ENCODE measurements at places on chromosomes 7 and 10. TPM values are rescaled to one million over a fixed set of nuclear protein-coding genes. Genes with fewer than 3 reads are reported as not detected.

Gene AGR3
- total RNA-seq, result 2.2 TPM

Gene MEPCE
- total RNA-seq, result 54.4 TPM

Gene STEAP1
- 3.4 TPM for total RNA-seq

Gene DYNC1I1
- 3.3 TPM for total RNA-seq

Gene CCDC146
- 25.4 TPM for total RNA-seq

Gene NRG3
- 0.15 TPM for total RNA-seq

Gene MSMB
- total RNA-seq, result 5.5 TPM

Gene HOXA11
- 1.4 TPM for total RNA-seq

Gene LRRN3
- total RNA-seq, result not detected

DNA sequence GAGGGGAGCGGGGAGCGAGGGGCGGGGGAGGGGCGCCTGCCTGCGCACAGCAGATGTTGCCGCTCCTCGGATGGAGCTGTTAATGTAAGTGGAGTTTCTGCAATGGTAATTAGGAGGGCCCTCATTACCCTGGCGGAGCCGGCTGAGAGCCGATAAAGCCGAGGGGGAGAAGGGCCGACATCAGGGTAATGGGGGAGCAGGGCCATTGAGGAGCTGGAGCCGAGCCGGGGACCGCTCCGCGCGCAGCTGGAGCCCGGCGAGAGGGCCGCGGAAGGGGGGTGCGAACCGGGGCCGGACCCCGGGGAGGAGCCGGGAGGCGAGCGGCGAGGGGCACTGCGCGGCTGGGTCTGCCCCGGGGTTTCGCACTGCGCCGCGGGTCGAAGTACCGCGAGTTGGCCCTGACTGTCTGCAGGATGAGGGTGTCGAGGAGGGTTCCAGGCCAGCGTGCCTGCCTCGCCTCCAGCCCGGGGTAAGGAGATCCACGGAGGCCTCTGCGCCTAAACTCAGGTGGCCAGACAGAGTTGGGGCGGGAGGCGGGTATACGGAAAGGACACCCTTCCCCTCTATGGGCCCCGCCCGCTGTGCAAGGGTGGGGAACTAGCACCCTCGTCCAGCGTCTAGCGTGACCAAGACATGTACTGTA, 55.0 kb upstream of the LBX1 start:
- DNase-seq, result no peak

DNA sequence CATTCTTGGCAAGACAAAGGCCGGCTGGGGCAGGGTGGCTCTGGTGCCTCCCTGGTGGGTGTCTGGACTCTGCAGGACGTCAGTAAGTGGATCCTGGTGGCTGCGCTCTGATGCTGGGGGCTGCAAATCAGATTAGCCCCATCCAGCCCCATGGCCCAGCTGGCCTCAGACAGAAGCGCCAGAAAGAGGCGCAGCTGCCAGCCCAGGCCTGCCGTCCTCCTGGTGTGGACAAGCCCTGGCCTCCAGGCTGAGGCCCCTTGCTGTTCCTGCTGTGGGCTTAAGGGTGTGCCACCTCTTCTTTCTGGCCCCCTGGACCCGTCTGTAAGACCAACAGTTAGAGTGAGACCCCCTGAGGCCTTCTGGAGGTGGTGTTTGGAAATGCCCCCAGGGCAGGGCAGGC, 5.9 kb upstream of the LFNG start:
- no peak for DNase-seq

GRCh38 chr7:75968561-75969001, 25.8 kb downstream of the TMEM120A start:
- no peak for DNase-seq

DNA sequence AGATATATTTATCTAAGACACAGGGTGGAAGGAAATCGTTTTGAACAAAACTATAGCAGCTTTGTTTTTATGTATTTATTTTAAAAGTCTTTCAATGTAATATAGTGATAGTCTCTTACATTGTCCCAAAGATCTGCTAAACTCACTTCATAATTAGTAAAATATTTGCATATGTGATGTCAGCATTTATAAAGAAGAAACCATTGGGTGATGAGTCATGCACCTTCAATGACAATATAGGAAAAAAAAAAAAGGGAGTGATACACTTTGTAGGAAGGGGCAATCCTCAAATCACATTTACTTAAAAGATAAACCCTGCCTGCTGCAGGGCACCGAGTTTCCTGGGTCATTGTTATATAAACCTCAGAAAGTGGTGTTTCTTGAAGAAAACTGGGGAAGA, 112.4 kb upstream of the SEMA3C start:
- DNase-seq, result no peak

DNA sequence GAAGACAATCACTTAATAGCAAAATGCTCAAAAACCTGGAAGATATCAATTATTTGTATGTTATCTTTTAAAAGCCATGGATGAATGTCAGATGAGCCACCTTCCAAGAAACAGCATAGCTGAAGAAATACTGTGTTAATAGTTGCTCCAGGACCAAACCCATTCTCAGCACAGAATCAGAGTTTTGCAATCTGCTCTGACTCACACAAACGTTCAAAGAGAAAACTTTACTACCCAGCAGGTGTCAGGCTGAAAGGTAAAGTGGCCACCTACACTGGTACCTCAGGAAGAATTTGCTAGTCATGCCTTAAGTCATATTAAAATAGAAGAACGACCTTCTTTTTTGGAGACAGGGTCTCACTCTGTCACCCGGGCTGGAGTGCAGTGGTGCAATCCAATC, 526.5 kb downstream of the PARD3 start:
- DNase-seq, result no peak

- peak; percentile 100 for DNase-seq
Measured at GRCh38 chr10:58384999-58385783, at the start of gene TFAM. TSS of gene TFAM (plus strand) at chr10:58385410. CDS start at chr10:58385548, 138 bp downstream.

DNA sequence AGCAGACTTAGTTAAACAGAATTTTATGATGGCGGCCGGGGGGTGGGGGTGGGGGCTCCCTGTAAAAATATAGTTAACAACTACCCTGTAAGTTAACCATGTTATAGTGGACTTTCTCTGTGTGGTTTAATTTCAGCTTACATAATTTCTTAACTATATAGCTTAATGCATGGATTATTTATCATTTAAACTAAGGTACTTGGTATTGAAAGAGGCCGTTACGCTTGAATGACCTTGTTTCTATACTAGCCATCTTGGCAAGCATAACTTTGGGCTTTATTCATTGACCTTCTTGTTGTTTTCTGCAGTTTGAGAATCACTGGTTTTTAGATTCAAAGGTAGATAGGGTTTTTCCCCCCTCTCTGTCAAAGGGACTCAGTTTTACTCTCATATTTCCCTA, 8.4 kb downstream of the EIF4EBP2 start:
- no peak for DNase-seq

DNA sequence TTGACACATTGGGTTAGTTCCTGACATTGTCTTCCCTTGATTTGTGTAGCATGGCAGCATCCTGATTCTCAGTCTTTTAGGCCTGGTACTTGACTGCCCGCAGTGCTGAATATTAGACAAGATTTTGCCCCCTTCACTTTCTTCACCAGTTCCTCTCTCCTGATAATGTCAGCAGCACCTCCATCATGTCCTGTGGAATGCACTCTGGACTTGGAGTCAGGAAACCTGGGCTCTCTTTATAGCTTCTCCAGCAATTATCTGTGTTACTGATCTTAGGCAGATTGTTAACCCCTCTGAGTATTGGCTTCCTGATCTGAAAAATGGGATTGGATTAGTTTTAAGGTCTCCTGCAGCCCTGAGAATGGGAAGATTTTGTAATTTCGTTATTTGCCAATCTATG, 19.0 kb downstream of the HBP1 start:
- DNase-seq, result no peak

DNA sequence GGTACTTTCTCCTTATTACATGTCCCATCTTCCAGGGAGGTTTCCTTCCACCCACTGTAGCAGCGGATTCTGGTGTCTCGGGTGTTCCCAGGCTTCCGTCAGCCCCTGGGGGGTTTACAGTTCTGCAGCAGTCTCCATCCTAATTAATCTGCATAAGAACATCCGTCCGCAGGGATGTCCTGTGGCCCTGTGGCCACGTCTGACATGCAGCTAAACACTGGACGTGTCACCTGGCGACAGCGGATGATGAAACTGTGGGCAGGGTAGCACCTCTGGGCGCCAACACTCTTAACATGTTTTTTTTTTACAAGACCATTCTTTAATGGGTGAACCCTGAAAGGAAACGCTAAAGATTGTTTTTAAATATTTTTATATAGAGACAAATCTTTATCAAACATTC, 58.2 kb downstream of the DIP2C start:
- no peak for DNase-seq

- no peak for DNase-seq
Measured at GRCh38 chr7:2566348-2566889, 7.6 kb downstream of the IQCE start.

DNA sequence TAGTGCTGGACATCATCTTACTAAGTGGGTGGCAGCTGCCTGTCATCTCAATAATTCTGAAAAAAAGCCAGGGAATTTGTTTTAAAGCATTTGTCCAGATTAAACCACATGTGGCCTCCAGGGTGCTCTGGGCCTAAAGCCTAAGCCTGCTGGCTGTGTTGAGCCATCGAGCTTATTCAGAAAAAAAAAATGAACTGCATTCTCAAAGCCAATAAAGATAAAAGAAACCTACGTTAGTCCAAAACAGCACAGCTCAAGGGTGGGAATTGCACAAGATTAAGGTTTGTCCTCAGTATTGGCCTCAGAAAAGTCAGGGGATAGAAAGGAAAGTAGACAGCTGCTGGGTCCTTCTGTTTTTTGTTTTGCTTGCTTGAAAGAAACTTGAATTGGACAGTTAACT, 22.6 kb upstream of the PRTFDC1 start:
- peak; percentile 28 for DNase-seq

GRCh38 chr7:116236020-116236630, 25.8 kb downstream of the TES start:
- peak; percentile 51 for DNase-seq

GRCh38 chr10:95276367-95277200, 14.2 kb downstream of the PDLIM1 start:
- DNase-seq, result no peak

- DNase-seq, result no peak
Measured at GRCh38 chr7:2487586-2488271, 11.5 kb upstream of the GRIFIN start.
